ENCODE measurements at places on chromosomes 4 and X.

- no peak for DNase-seq
Measured at GRCh38 chr4:120062663-120063195, 3.9 kb downstream of the MAD2L1 start.

GRCh38 chrX:149521438-149521837 is 16.3 kb upstream of the IDS start:
- DNase-seq: no peak

DNA sequence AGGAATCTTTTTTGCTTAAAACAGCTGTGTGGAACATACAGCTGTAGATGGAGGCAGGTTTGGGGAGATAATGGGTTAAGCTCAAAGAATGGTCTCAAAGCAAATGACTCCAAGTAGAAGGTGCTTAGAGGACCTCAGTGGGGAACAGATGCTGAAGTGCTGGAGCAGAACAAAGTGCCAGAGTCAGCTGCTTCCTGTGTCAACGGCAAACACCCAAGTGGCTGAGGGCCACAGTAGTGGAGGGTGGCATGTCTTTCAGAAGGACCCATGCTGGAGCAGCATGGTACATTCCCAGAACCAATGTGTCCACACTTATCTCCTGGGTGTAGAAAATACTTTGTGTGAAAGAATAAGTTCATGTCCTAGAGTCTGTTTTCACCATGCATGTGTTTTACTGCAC is 197.5 kb downstream of the CCNG2 start:
- DNase-seq: no peak

DNA sequence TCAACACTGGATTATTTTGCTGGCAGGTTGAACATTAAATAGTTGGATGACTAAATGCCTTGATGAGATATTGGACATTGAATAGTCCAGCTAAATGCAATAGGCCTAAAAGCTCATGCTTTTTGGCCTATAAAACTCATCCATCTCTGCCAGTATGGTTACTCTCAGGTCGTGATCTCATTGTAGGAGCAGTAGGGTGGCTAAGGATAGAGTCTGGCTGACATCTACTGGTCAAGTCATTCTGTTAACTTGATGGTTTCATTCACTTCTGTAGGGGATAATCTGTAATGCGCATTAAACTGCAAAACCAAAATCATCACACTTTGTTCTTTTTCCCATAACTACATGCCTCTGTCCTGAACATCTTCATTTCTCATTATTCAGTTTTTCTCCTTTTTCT is 227.0 kb downstream of the DKK2 start:
- DNase-seq: no peak

DNA sequence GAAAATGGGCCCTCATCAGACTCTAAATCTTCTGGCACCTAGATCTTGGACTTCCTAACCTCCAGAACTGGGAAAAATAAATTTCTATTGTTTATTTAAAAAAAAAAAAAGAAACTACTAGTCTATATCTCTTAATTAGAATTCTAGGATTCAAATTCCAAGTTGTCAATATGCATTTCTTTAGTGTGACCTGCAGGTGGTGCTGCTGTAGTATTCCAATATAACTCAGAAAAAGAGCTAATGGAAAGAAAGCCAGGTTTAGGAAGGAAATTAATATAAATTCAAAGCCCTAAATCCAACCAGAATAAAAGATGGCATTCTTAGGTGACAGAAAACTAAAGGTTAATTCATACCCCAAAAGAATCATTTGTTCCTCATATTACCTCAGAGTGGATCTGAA is 80.0 kb upstream of the NALF2 start:
- no peak for DNase-seq

- no peak for DNase-seq
Measured at GRCh38 chr4:9931146-9931545, 90.2 kb downstream of the SLC2A9 start.

- DNase-seq: no peak
Measured at GRCh38 chrX:7552760-7553159, 290.2 kb upstream of the VCX start.

DNA sequence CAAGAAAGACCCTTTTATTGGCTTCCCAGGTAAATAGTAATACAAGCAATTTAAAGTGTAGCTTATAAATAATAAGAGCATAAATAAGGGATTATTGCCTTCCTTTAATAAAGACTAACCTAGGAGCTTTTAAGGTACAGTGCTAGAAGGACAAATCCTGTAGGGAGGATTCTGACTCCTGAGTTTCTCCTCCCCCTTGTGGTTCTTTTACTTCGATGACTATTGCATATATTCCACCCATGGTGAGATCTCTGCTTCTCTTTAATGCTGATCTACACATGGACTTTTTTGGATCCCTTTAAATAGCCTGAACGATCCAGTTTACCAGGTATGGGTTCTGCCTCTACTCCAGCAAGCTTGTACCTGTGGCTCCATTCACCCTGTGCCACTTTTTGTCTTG is 2.5 kb downstream of the GALNT7 start:
- no peak for DNase-seq

GRCh38 chr4:8414377-8414776 is 26.1 kb downstream of the ACOX3 start:
- DNase-seq: no peak

GRCh38 chr4:74370912-74371311 is 6.0 kb downstream of the EREG start:
- no peak for DNase-seq

DNA sequence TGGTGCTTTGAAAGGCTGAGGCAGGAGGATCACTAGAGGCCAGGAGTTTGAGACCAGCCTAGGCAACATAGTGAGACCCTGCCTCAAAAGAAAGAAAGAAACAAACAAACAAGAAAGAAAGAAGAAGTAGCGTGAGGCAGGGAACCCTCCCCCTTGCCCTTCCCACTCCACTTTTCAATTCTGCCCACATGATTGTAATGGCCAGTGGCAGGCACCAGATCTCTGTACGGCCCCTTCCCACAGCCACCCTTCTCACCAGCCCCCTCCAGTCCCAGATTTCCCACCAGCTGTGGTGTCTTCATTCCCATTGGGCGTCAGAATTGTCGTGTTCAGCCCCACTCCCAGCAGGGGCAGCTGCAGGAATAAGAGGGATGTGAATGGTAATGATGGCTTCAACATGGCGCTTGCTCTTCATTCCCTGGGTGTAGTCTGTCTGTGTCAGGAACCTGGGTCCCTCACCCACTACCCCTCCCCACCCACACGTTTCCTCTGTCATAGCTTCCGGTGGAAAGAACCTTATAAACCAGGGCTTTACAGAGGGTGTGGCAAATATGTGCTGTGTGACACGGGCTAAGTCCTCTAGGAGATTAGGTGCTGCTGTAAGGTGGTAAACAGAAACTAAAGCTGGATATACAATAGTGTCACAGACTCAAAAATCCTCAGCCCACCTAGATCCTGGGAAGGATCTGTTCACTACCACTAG is at the start of gene IL2RG:
Gene IL2RG, minus strand, starts transcription at position 437 of the 703 bp plus-strand sequence. Its CDS starts 38 bp downstream, at position 399.
- peak; percentile 82 for DNase-seq

DNA sequence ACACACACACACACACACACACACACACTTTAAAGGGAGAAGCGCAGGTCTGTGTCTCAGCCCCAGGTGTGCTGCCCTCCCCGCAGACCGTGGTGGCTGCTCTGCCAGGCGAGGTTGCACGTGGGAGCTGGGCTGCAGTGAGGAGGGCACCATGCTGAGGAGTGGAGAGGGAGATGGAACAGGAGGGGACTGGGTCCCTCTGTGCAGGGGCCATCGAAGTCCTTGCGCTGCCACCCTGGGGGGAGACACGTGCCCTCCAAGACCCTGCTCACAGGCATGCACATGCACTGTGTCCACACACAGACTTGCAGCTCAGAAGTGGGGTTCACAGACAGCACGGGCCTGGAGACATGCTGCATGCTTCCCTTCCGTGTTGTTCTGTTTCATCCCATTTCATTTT is 65.5 kb upstream of the HGFAC start:
- DNase-seq: no peak

DNA sequence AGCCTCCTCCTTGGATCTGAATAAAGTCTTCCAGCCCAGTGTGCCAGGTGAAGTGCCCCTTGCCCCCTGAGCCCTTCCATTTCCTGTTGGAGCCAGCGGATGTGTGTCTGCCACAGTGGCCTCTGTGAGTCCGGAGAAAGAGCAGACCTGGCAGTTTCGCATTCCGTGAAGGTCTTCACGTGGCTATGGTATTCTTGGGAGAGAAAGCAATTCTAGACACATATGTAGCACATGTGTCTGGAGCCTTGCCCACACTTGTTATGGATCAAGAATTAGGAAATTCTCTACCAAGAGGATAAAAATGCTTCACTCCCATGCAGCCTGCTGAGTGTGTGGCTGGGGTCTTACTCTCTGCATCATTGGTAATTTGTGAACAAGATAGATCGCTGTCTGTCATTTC is 130.9 kb downstream of the REPS2 start:
- DNase-seq: no peak

DNA sequence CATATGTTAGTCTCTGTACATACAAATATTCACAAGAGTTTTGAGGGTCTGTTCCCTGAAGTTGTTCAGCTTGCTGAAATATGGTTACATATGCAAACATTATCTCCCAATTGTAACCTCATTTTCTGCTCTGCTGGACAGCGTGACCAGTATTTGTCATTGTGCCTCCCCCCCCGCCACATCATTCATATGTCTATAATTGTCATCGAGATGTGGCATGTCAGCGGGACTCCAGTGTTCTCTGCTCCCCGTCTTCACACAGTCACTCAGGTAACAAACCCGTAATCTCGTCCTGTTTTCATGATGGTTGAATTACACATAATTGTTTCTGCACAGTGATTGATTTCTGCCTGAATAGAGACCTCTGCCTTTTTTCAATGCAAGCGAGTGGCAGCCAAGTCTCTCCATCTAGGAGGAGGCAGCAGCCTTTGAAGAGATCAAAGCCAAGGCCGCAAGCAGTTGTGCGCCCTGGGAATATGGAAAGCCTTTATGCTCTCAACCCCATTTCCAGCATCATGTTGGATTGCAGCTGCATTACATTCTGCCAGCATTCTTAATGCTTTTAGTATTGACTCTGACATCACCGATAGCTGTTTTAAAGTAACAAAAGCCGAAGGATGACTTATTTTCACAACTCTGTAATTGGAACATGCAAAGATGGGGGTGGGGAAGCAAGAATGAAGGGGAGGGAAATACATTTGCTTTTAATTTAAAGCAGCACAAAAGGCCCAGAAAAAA is 27.4 kb downstream of the LEF1 start:
- no peak for DNase-seq

DNA sequence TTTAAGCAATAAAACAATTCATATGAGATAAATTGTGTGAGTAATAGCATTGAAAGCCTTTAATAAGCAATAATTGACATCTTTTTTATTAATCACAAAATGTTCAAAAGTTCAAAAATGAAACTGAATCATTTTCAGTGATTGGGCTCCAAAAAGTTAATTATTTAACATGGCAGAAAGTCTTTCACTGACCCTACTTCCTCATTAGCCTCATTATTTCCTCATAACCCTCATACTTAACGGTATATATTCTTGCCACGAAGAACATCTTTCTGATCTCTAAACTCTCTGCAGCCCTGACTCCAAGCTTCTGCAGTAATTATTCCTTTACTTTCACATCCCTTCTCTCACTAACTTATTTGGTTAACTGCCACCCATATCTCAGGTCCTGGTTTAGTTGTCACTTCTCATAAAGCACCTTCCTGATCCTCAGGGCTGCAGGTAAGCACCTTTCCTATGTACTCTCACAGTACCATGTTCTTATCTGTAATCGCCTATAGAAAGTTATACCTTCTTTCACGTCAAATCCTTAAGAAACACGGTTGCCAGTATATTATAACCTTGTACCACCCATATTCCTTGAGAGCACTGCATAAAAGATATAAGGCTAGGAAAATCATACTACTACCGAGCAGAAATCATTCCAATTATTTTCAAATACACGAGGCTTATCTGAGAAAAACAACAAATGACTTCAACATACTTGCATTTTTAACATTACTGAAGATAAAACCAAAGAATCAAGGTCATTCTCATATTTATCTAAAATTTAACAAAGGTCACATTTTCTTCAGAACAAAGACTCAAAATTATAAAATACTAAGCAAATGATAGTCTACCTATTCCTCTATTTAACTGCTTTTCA is 72.2 kb downstream of the PPP3CA start:
- no peak for DNase-seq

DNA sequence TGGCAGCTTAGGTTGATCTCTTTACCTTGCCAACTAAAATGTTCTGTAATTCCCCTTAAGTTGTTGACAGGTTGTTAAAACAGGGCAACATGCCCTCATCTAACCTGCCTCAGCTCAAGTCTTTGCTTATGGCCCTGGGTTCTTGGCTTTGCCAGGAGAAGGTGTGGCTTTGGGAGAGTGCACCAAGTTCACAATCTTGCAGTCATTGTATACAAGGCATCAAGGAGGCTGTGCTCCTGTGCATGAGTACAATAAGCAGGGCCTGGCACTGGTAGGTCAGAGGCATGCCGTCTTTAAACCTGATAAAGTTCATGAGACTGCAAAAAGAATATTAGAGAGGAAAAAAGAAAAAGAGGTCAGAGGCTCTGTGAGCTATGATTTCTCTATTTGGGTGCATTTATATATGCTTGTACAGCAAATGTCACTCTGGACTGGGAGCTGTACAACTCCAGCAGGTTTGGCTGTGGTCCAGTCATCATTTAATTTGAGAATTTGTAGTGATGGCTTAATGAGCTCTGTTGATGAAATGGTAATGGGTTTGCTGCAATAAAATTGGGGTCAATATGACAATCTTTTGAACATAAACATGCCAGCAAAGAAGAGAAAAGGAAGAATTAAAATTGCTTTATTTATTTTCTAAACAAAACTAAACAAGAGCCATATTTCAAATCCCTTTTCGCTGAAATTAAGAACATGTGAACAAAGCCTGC is 30.3 kb downstream of the AREG start:
- no peak for DNase-seq

GRCh38 chrX:103063191-103063845 is 653 bp downstream of the BEX1 start:
- DNase-seq: no peak

DNA sequence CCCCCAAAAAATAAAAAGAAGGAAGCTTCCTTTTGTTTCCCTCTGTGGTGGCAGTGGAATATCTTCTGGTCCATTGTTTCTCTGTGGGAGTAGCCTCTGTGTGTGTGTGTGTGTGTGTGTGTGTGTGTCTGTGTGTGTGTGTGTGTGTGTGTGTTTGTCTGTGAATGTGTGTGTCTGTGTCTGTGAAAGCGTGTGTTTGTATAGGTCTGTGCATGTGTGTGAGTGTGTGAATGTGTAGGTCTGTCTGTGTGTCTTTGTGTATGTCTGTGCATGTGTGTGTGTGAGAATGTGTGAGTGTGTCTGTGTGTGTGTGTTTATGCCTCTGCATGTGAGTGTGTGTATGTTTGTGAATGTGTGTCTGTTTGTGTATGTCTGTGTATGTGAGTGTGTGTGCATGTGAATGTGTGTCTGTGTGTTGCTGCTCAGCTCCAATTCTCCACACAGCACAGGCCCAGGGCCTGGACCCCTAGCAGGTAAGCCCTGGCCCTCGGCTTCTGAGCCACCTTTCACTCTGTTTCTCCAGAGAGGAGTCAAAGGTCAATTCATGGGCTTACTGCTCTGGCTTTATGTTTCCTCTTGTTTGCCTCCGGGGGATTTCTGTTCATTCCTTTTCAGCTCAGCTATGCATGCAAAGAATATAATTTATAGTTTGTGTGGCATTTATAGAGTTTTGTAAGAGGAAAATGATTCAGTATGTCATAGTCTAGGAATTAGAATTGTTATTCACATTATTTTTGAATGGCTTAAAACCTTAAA is 89.8 kb downstream of the UCHL1 start:
- no peak for DNase-seq
